Activated CD4-positive, alpha-beta T cell treated with anti-CD3 and anti-CD28 coated beads, Interleukin-2, Interleukin-4, amounts not matched to agents 100 ng/mL and 50 ng/mL, durations not matched to agents 16 hours and 8 hours (primary cell): ENCODE measurements at places on chromosomes 6 and 20.
A peak's percentile ranks its signal among the peaks of the same experiment; 100 is the strongest.

DNA sequence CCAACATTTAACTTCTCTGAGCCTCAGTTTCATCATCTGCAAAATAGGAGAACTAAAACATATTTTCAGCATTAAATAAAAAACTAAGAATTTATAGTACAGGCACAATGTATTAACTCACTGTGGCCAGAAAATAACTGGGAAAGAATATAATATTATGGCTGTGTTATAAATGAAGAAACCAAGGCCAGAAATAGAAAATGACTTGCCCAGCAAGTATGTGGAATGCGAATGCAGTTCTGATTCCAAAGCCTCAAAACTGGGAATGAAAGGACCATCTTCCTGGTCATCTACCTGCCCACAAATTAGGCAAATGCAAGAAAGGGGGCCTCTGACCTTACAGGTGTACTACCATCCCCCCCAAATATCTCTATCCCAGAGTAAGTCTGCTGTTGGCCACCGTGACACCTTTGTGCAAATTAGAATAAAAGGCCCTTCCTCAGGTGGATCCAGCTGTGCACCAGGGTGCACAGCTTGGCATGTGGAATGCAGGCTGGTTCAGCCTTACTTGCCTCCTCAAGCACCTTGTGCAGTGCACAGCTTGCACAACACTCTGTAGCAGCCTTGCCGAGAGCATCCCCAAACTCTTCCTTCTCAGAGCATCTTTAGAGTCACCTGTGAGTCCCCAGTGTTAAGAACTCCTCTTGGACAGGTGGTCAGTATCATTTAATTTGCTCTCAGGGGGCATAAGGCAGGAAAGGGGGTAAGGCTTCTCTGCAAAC is 4.4 kb downstream of the SLC13A3 start:
- DNase-seq = no peak

DNA sequence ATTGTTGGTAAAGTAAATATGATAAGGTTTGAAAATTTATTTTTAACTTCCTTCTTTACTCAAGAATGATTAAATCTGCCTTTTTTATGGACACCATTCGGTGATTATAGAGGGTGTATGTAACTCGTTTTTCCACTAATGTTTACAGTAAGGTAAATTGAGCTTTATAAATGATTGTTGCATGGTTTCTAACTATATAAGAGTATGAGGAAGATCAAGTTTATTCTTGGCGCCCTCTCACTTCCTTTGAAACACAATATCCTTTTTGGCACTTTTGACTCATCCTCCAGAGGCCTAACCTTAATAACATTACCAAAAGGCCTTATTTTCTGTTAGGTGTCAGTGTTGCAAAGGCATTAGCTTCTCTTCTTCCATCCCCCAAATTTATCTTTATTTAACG is 41.8 kb upstream of the MTRF1L start:
- no peak for DNase-seq

- no peak for DNase-seq
Observed at GRCh38 chr6:150069706-150070105, 785 bp upstream of the ULBP3 start.

DNA sequence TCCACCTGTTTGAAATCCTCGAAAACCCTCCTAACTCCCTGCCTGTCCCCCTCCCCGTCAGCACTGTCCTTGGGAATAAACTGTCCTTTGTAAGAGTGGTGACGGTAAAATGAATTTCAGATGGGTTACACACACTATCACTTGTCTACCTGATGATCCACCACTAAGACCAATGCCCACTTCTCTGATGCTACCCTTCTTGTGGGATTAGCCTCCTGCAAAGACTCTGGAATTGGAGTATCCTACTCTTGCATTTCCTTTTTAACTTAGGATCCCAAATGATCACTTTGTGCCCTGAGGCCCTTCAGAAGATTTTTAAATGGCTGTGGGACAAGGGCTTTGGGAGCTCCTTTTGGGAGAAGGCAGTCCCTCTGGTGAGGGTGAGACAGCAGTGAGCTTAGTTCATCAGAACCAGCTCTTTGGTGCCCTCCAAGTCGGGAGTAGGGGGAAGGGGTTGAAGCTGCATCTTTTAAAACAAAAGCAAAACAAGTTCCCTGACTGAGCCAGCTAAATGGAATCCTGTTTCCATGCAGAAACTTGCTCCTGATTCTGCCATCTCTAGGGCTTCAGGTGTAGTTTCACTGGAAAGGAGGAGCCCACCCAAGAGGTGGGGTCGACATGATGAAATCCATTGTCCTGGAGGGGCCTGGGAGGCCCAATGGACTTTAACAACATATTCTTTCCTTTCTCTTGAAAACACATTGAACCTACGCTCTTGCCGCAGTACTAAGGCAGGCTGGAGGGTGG is 86.5 kb downstream of the ASXL1 start:
- DNase-seq = no peak

GRCh38 chr20:63098195-63098810 is 91.5 kb upstream of the BHLHE23 start:
- DNase-seq = no peak

GRCh38 chr6:89410231-89410761 is 1.8 kb downstream of the RRAGD start:
- peak; percentile 9 for DNase-seq

GRCh38 chr6:8608737-8609136 is 173.4 kb upstream of the SLC35B3 start:
- no peak for DNase-seq

DNA sequence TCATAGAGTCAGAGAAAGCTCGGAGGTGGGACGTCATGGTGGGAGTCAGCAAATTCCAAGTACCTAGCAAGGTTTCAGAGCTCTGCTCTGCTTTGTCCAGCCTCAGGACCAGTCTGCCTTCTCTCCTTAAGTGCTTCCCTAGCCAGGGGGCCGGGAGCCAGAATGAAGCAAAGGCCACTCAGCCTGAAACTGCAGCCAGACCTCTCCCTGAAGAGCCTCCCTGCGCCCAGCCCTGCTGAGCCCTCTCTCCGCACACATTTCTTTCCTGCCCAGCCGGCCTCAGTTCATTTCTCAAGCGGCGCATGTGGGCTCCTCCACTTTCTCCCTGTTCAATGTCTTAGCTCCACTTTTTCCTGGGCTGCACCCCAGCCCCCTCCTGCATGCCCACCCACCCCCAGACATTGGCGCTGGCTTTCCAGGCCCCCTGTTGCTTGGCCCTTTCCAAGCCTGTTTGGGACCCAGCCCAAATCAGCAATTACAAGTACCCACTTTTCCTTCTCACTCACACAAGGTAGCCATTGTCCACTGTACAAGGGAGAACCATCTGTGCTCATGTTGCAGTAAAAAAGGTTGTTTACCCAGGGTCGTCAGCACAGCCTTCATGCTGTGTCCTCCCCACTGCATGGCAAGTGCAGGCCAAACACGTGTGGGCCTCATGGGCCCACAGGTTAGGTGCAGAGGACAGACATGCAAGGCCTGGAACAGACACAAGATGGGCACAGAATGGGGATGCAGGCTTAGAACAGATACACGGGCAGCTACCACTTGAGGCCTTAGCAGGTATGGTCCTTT is 147.1 kb downstream of the MRPL14 start:
- DNase-seq = no peak

DNA sequence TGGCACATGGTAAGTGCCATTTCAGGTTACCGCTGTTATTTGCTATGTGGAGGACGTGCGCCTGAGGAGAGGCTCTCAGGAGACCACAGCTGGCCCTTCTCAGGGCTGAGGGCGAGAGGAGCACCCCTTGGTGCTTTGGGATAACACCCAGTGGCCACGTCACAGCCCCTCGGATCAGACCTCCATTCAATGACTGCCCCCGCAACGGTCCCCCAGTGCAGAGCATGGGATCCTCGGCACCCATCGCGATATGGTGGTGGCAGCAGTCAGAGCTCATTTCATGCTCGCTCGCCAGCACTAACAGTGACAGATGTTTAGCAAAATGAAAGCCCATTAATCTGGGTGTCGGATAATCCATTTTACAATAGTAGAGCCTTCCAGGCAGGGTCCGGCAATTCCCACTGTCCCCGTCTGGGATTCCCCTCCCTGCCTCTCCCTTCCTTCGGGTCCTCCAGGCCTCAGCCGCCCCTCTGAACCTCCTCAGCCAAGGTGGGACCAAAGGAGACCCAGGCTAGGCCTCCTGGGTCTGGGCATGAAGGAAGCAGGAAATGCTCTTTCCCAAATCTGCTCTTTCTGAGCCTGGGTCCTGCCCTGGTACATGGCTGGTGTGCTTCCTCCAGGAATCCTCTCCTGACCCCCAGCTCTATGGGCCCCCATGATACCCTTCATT is 117.1 kb downstream of the GRM4 start:
- no peak for DNase-seq

- no peak for DNase-seq
Observed at GRCh38 chr6:39917329-39917728, 16.9 kb downstream of the MOCS1 start.

- DNase-seq = peak; percentile 79
Observed at GRCh38 chr20:438571-439469, 23.5 kb downstream of the TBC1D20 start.
